Mesothelial cell of epicardium (in vitro differentiated cells): ENCODE measurements at places on chromosomes 13 and 19. TPM values are rescaled to one million over a fixed set of nuclear protein-coding genes. Genes with fewer than 3 reads are reported as not detected.

MCF2L gene
- 26.9 to 36.6 TPM (median 30.9 TPM) in 3 replicates for total RNA-seq

RXFP2 gene
- total RNA-seq, result 0.35 to 0.59 TPM (median 0.45 TPM) in 3 replicates

DNA sequence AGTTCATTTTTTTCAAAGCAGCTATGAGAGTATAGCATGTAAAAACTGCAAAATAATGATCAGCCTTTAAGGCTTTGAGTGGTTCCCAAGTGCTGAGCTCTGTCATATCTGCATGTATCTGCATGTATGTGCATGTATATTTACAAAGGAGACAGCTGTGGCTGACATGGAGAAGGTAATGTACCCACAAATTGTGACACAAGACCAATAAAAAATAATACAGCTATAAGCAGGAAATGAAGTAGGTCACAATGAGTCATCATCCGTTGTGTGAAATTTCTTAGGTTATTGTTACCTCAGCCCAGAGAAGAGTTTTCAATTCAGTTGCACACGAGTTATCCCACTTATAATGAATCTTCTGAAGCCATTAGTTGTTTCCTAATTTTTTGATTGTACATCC, 60.9 kb upstream of the MED4 start:
- DNase-seq, result no peak

PLPPR3 gene
- 140 to 162 TPM (median 152 TPM) in 3 replicates for total RNA-seq

DNA sequence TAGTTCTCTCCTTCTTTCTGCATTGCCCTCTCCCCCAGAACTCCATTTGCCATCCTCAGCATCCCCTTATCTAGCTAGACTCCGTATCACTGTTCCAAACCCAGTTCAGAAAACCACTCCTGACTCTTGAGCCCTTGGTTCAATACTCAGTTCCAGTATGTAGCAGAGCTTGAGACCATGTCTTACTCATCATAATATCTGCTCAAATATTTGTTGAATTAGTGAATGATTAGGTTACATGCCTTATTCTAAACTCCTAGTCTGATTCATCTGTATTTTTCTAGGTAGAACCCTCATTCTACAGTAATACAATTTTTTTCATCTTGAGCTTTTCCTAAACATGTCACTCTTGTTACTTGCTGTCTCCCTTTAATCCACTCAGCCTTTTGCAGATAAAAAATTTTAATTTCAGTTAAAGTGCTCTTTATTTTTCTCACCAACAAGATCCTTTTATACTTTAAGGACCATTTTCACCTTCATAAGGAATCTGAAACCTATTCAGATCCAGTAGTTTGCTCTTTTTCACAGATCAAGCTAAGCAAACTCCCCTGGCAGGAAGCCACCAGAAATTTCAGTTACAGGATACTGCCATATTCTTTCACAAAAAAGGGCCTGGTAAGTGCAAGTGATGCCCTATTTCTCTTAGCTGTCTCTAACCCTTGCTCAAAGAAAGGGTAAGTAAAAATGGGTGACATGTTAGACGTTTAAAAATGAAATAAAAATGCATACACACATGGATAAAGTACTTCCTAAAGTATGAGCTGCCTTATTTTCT, 23.1 kb upstream of the INTS6 start:
- DNase-seq, result no peak

DNA sequence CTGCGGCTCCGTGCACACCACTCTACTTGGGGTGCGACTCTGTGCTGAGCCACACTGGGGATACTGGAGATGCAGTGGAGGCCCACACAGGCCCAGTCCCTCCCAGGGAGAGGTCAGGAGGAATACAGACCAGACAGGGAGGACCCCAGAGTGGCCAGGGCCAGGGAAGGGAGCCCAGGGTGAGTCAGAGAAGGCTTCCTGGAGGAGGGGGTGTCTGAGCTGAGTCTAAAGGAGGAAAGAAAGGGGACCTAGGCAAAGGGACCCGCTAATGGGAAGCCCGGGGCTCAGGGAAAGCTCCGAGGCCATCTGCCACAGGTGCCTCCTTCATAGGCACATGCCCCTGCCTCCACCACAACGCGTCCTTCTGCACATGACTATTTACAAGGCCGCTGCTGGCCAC, 13.3 kb upstream of the PRKD2 start:
- no peak for DNase-seq

TEAD2 gene
- total RNA-seq, result 168 to 170 TPM (median 169 TPM) in 3 replicates

FGF21 gene
- not detected in 3 replicates for total RNA-seq

DNA sequence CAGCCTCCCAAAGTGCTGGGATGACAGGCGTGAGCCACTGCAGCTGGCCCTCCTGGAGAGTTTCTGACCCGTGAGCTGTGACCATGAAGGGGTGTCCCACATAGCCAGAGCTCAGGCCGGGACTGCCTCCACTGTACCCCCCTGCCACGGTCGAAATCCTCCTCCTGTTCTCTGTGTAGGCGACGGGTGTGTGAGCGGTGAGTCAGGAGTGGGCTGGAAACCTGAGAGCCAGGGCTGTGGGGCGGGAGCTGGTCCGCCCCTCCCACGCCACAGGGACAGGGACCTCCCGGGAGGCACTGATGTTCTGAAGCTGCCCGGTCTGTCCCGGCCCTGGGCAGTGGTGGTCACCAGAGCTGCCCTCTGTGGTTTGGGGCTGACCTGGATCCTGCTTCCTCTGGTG, 3.9 kb downstream of the WDR18 start:
- DNase-seq, result no peak
